Right hindlimb (tissue), 1 donor: ENCODE measurements at places on chromosomes 7 and 10.

DNA sequence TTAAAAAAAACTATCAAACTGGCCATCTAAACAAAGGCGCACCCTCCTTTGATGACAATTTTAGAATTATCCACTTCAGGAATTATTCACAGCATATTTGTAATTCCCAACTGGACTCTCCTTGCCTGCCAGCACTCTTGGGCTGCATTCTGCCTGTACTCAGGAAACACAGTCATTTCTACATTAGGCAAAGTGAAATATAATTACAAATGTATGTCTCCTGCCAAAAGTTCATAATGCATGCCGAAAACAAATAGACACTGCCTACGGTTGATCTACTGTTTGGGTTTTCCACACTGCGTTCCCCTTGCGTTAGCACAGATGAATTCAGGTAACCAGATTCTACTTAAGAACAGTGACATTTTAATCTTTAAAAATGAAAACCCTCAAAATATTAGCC is 1.9 kb downstream of the HGF start:
- no peak for DNase-seq

DNA sequence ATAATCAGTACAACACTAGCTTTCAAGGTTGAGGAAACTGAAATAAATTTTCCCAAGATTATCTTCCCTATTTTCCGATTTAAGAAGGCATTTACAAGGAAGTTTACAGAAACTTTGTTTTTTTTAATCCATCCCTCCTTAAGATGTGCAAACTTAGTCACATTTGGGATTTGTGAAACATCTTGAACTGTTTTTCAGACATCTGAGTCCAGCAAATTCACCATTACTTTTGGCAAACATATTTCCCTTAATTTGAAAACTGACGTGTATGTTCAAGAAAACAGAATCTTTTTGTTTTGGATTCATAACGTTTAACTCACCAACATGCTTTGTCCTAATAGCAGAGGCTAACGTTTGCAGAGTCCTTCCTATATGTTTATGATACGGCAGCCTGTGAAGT is 19.5 kb downstream of the GLI3 start:
- DNase-seq = no peak

GRCh38 chr10:33127622-33128021 is 169.6 kb upstream of the ITGB1 start:
- DNase-seq = no peak

DNA sequence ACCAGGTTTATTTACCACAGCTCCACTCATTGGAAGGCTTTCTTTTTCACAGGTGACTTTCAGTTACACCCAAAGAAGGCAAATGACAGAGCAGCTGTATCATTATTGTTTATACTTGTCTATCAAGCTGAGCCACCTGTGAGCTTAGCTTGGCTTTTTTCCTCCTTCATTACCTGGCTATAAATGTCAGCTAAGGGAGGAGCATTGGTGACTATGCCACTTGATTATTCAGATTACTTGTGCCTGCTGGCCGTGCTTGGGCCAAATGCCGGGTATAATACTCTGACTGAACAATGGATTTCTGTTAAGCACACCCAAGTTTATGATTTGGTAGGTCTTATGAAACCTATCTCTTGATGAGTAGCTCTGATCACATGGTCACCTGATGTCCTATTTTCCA is 9.9 kb upstream of the GNAT3 start:
- DNase-seq = no peak

DNA sequence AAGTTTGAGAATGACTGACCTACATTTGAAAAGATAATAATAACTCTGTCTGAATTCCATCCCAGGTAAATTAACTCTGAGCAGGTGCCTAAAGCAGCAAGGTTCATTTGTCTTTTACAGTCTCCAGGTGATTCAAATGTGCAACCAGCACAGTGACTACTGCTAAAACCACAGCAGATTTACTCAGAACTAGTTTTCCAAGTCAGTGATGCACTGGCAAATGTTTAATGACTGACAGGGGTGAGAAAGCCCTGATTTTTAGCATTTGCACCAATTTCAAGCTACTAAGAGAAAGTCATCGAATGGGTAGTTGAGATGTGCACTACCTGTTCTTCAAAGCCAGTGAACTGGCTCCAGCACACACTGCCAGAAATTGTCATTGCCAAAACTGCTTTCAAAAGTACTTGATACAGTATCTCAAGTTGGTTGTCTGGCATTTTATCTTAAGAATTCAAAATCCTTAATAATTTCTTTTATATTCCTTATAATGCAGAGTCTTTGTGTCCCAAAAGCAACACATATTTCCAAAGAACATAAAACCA is 60.3 kb downstream of the ATOH7 start:
- no peak for DNase-seq

- DNase-seq = peak; percentile 12
Observed at GRCh38 chr7:150950496-150951180, 27.5 kb downstream of the KCNH2 start.

DNA sequence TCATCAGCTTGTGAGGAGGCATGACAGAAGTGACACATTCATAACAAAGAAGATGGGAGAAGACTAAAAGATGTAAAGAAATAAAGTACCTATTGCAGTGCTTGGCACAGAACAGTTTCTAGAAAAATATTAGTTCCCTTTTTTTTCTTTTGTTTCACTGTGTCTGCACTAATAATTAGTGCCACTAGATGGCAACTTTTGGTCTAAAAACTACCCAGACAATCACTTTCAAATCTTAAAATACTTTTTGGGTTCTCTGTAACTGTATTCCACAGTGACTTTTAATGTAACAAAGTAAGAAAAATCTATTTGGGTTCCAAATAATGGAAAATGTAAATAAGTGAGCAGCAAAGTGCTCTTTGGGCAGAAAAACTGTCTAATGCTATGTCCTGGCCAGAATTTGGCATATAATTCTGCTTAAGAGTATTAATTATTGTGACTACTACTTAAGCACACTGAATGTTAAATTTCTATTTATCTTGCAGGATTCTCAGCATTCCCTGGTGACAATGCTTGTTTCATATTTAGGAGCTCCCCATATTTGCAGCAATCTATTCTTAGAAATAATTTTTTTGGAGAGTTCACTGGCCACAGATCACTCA is 134.8 kb upstream of the KIF5B start:
- no peak for DNase-seq

DNA sequence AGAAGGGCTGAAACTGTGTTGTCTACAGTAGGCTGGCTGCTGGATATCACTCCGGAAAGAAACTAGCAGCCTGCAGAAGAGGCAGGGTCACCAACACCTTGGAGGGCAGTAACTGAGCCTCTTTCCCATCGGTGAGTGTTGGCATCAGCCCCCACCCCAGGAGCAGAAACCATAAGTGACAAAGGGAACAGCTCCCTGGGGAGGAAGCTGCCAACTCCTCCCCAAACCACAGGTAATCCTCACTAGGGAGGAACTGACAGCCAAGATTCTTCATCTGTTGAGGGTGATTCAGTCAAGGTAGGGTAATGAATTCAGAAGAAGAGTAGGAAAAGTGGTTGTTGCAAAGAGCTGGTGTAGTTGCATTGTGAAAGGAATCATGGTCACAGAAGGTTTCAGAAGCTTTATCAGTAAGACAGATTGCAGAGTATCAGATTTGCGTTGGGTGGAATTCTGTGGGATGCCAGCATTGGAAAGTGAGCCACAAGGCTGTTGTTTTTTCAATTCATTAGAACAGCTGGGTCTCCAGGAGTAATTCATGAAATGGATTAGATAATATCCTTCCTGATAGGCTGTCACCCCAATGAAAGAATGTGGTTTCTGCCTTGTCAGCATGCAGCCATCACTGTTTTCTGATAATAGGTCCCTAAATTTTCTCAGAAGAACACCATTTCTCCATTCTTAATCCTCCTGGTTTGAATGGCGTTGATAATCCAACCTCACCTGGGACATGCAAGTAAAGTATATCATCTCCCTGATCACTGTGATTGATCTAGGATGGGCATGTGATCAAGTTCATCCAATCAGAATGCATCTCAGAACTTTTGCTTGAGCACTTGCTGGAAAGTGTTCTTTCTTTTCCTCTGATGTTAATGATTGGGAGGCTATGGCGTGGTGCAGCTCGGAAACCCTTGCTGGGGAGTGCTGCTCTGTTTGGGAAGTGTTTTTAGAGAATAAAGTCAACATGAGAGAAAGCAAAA is 75.0 kb upstream of the CTBP2 start:
- DNase-seq = no peak

DNA sequence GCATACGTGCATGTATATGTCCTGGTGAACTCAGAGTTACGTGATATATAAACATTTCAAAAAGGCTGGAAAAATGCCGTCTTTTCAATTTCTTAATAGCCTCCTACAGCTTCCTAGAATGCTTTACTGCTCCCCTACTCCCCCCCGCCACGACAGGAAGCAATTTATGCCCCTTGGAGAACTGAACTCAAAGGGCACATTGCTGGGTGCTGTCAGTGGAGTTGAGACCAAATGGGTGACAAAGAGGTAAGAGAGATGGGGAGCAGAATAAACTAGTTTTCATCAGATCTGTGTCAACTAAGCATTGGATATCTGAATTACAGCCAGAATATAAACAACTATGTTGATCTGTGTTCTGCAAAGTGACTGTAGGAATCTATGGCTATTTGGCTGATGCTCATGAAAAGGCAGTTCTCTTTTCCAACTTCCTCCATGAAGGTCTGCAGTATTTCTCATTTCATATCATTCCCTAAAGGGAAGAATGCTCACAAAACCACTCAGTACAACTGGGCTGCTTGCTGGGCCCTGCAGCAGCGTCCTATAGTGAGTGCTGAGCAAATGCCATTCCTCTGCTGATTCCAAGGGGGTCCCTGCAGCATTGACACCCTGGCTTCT is 171.3 kb upstream of the HPS1 start:
- no peak for DNase-seq

DNA sequence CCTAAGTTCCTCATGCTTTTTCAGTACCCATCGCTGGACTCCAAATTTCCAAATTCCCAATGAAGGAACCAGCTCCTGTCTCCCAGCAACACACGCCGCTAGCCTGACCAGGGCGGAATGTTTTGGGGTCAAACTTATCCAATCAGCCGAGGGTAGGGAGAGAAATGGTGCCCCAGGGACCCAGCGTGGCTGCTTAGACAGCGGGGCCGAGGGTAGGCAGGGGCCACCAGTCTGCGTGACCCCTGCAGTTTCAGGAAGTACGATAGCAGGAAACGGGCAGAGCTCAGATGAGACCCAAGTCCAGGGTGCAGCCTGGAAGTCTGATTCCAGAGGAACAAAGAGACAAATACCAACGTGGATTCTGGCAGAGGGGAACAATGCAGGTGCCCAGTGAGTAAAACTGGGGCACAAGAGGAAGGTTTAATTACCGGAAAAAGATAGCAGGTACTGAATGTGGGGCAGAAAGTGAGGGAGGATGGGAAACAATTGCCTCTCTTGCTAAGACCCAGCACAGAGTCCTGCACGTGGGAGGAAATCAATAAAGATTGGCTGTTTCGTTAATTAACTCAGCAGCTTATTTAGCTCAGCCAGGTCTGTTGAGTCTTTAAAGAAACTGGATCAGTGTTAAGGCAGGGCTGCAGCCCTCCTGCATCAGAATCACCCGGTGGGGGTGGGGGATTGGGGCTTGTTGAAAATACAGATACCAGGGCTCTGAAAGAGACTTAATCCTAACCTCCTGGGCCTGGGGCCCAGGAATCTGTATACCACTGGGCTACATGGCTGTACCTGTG is 50.4 kb upstream of the NFE2L3 start:
- peak; percentile 48 for DNase-seq

GRCh38 chr10:78181381-78182055 is 147.9 kb downstream of the RPS24 start:
- DNase-seq = no peak

DNA sequence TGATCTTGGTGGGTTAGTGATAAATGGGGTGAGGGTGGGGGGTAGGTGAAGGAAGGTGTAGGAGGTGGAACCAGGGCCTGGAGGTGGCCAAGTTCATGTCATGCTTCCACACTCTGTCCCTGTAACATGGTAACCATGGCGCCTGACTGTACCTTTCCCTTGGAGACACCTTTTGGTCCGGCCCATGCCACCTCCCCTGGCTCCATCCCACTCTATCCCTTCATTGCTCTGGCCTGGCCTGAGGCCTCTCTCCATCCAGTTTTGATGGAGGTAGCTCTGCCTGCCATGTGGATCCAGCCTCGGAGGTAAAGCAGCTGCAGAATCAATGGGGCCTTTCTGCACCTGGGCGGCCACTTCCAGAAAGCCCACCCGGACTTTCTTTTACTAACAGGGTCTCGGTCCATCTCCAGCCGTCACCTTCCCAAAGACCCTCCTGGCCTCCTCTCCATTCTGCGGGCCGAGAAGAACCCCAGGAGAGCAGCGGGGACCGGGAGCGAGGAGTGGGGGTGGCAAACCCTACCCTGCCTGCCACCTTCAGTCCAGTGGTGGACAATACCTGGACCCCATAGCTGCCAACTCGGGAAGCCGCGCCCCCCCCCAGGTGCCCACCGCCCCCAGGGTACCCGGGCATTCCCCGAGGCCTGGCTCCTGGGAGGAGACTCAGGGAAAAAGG is 504 bp upstream of the TRRAP start:
- no peak for DNase-seq

DNA sequence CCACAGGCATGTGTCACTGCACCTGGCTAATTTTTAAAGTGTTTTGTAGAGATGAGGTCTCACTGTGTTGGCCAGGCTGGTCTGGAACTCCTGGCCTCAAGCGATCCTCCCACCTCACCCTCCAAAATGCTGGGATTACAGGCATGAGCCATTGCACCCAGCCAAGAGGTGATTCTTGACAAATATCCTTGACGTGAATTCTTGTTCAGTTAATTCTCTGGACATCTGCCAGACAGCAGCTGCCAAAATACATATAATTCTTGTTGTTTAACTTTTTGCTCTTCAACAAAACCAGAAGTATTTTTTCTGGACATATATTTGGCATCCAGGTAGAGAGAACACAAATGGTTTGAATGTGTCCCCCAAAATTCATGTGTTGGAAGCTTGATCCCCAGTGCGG is 3.2 kb downstream of the ACADSB start:
- no peak for DNase-seq

- DNase-seq = peak; percentile 44
Observed at GRCh38 chr7:69395061-69395714, 203.1 kb upstream of the AUTS2 start.

DNA sequence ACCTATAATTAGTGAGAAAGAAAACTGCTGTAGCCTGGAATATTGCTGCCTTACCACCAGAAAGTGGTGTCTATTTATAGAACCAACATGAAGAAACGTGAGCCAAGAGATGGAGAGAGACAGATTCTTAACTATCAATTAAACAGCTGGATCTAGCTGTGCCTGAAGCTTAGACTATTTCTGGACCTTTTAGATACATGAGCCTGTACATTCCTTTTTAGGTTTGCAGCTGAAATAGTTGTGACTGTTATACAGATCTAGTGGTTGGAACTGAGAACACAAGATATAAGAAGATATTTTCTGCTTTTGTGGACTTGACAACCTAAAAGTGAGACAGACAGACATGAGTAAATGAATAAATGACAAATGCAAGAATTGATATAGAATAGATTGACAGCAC is 73.4 kb downstream of the CDK14 start:
- no peak for DNase-seq
